ENCODE measurements at places on chromosomes 3 and 15.
A peak's percentile ranks its signal among the peaks of the same experiment; 100 is the strongest.

- DNase-seq, result no peak
Observed at GRCh38 chr3:123054931-123055330, 11.9 kb upstream of the PDIA5 start.

DNA sequence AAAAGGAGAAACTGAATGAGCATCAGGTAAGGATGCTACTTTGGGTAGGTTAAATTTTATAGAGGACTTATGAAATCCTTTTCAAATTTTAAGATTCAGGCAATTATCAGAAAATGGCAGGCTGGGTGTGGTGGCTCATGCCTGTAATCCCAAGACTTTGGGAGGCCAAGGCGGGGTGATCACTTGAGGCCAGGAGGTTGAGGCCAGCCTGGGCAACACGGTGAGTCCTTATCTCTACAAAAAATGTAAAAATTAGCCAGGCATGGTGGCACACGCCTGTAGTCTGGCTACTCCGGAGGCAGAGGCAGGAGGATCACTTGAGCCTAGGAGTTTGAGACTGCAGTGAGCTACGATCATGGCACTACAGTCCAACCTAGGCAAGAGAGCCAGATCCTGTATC is 23.1 kb downstream of the DCUN1D1 start:
- DNase-seq, result no peak

GRCh38 chr15:51283026-51283425 is 55.4 kb downstream of the CYP19A1 start:
- peak; percentile 78 for DNase-seq

DNA sequence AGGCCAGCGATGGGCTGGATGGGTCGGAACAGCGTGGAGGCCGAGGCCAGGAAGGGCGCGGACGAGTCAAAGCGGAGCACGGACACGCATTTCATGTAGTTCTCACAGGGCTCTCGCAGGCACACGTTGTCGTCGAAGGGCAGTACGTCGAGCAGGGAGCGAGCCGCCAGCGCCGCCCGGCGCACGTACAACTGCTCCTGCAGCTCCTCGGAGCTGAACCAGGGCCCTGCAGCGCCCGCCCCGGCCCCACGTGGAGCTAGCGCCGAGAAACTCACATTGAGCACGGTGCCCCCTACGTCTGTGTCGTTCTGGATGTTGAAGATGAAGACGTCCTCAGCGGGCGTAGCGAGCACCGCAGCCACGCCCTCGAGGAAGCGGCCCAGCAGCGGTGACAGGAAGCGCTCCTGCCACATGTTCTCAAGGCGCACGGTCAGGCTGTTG is 5.8 kb downstream of the CELSR3 start:
- no peak for DNase-seq

DNA sequence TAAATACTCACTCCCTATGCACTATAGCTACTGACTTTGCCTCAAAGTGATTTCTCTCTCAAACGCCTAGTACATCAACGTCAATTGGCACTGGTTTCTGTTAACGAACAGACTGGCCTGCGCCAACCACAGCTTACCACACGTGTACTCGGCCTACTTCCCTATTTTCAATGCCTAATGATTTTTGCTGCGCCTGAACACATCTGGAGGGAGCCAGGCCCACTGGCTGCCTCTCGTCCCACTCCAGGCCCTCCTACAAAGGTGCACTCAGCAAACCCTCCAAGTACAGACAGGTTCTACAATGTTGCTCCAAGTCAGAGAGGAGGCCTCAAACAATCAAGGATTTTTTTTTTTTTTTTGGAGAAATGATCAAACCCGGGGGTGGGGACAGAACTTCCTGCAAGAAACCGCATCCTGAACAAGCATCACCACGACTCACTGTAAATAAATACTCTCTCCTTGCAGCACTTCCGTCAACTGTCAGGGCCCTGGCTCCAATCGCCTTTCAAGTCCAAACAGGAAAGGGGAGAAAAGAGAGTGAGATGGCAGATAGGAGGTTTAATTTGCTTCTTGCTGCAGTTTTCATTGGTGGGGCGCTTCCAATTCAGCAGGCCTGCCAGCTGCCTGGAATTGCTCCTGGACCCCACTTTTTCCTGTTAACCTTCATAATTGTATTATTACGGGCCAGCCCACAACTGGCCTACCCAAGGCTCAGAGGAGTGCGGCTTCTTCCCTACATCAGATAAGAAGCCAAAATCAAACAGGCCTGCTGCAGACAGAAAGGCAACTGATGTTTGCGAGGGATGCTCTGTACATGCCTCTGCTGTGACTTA is 139.3 kb downstream of the FOXP1 start:
- DNase-seq, result peak; percentile 87

DNA sequence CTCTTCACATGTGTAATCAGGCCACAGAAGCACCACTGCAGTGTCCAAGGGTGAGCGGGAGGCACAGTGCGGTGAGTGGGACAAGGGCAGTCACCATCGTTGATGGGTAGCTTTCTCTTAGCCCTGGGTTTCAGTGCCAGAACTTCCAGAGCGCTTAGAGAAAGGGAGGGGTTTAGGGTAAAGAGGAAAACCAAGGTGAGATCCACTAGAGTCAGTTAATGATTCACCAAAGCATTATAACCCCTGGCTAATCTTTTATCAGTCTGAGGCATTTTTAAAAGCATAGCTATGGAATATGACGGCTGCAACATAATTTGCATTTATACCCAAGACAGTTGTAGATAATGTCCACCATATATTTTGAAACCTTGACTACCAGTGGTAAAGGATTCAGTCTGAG is 94.8 kb downstream of the SHQ1 start:
- DNase-seq, result no peak

DNA sequence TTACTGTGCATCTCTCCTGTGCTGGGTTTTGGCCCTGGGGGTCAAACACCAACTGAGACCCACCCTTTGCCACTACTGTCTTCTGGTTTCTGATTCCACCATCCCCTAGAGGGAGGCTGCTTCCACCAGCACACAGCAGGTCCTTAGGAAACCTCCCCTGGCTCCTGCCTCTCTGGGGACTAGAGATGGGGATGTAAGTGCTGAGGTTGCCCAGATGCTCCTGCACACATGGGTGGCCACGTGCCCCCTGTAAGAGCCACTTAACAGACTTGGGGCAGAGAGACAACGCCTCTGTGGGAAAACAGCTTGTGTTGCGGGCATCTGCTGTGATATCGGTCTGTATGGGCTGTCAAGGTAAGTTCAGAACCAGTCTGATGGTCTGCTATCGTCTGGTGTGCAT is 83.4 kb downstream of the ATP2B2 start:
- no peak for DNase-seq

- no peak for DNase-seq
Observed at GRCh38 chr3:103712320-103713008, 1277.6 kb downstream of the ZPLD1 start.

GRCh38 chr3:142958707-142959106 is 4.8 kb downstream of the PAQR9 start:
- DNase-seq, result peak; percentile 23

DNA sequence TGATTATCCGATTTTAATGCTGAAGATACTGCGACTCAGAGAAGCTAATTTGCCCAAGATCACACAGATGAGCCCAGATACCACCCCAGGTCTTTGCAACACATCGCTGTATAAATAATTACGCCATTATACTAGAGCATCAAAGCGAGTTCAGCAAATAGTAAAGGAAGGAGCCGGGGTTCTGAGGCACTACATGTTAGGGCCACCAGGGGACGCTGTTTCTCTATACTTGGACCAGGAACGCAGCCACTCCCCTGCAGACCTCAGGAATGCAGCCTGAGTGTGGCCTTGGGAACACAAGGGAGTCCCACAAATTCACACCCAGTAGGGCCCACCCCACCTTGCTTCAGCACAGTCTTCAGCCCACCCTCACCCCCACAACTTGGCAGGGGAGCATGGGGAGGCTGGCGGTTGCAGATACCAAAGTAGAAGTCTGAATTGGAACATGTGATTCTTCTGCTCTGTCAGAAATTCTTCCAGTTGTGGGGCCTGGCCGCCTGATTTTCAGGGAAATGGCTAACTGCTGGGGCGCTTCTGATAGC is 57.8 kb upstream of the RYK start:
- peak; percentile 86 for DNase-seq

DNA sequence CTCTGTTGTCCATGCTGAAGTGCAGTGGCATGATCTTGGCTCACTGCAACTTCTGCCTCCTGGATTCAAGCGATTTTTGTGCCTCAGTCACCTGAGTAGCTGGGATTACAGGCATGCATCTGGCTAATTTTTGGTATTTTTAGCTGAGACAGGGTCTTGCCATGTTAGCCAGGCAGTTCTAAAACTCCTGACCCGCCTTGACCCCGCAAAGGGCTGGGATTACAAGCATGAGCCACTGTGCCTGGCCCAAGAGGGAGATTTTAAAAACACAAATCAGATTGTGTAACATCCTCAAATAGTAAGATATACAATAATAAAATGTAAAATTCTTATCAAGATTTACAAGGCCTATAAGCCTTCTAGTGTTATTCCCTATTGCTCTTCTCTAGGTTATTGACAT is 62.5 kb upstream of the PHLDB2 start:
- no peak for DNase-seq

DNA sequence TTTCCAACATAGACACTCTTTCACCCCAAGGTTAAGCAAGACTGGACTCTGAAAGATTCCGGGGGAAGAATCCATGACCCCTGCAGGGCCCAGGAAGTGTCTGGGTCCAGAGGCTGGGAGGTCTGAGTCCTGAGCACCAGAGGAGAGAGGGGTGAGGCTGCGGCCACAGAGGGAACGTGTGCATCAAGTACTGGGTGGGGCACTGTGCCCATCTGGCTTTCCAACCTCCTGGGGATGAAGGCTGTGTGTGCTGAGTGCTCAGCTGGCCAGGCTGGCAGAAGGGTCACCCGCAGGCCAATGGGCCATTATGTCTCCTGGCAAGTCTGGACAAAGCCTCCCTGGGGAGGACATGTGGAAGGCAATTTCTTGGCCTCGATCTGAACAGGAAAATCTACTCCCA is 3.3 kb downstream of the CHRNA3 start:
- no peak for DNase-seq

- DNase-seq, result no peak
Observed at GRCh38 chr3:71926262-71926600, 141.3 kb upstream of the PROK2 start.

- DNase-seq, result no peak
Observed at GRCh38 chr3:177816667-177817208, 619.5 kb upstream of the TBL1XR1 start.

DNA sequence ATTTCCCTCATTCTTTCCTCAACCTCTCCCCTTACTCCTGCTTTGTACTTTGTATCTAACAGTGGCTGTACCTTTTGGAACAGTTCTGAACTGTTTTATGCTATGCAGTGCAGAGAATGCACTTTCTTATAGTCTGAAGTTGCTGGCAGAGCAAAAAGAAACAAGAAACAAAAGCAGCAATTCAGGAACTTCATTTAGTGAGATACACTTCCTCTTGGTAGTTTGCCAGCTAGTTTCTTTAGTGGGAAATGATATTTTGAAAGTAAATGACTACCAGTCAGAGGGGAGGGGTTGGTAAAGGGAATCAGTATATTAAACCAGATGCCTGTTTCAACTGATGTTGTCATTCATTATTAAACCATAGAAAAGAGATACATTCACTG is 55.0 kb upstream of the CHD2 start:
- peak; percentile 98 for DNase-seq

DNA sequence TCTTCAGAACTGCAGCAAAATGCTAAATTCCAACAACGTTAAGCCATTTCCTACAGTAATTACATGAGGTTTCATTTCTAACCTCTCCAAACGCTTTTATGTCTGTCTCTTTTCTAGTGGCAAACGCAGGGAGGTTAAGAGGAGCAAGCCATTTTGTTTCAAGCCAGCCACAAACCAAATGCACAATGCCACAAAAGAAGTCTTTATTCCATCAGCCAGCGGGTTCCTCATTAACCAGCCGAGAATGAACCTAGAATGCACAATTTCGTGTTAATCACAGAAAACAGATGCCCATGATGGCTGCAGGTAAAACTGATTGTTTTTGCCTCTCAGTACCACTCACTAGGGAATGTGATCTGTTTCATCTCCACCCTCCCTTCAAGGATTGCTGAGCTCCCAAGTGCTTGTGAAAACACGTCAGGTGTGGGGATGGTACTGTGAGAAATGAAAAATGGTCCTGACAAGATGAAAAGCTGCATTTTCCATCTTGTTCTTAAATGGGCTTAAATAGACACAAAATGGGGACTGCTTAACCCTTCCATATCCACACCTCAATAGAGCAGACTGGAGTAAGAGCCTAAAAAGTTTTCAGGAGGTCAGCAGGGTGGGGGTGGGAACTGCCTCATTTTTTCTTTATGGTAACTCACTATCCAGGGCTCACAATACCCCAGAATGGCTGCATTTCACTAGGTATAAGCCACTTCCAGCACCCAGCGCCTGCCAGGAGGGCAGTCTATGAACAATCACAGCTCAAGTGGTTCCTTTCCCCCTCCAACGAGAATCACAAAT is 277.1 kb downstream of the MAGI1 start:
- DNase-seq, result no peak

DNA sequence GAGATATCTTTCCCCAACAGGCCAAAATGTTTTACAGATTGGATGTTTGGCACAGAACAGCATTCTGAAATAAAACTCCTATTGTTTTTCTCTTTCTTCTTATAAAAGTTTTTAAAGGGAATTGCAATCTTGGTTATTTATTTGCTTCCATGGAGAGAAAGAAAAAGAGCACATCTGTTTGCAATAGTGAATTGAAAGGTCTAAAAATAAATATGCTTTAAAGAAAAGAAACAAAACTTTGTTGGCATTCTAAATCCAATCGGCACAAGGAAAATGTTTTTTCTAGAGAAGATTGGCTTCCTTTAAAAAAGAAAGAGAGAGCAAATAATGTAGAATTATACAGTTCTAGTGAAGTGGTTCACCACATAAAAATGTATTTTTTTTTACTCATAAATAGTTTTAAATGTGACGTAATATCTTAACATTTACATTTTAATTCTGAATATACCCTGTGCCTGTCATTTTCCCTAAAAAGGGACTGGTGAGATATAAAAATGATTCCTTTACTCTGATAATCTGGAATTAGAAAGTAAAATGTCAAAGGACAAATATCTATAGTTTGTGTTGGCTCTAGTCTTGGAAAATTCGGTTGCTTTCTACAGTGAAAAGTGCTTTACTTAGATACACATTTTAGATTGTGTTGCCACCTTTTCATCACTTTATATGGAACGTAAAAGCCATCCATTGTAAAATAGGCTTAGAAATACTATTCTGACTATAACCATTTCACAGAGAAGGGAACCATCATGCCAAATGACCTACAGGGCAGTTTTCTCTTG is 257.4 kb upstream of the CBLB start:
- DNase-seq, result no peak

GRCh38 chr15:98647026-98647773 is 1.1 kb upstream of the IGF1R start:
- peak; percentile 59 for DNase-seq

DNA sequence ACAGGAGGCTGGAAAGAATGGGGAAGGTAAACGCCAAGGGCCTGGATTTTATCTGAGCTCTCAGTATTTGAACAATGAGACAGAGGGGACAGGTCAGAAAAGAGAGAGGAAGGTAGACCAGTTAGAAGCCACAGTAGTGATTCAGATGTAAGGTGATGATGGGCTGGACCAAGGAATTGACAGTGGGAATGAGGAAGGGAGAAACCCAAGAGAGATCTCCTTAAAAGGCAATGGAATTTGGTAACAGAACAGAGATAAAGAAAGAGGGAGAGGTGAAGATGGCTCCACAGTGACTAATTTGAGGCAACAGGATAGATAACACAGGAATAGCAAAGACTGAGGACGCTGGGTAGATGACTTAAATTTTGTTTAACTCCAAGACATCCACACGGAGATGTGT is 11.4 kb upstream of the HEG1 start:
- DNase-seq, result no peak
